ENCODE measurements at places on chromosomes 2 and 18.

DNA sequence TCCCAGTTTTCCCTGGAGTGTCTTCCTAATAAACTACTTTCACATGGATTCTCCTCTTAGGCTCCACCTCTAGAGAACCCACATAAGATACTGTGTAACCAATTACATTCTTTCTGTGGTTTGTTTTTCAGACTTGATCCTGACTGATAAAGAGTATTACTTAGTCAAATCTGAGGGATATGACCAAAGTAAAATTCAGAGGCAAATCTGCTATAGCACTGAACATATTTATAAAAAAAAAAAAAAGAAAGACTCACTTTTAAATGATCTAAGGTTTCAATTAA lies 13.9 kb downstream of the CKAP2L start:
- DNase-seq: no peak

DNA sequence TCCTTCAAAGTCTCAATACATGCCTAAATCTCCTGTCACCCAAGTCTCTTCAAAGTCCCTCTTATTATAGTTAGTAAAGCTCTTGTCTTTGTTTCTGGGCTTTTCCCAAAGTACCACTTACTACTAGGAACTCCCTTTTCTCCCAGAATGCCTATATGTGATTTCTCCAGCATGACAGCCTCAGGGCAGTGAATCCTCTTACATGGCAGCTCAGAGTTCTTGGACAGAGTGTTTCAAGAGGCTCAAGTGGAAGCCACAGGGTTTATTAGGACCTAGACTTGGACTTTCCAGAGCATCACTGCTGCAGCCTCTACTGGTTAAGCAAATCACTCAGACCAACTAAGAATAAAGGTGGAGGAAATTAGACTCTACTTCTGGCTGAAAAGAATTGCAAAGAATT lies 98.9 kb downstream of the CSRNP3 start:
- no peak for DNase-seq

DNA sequence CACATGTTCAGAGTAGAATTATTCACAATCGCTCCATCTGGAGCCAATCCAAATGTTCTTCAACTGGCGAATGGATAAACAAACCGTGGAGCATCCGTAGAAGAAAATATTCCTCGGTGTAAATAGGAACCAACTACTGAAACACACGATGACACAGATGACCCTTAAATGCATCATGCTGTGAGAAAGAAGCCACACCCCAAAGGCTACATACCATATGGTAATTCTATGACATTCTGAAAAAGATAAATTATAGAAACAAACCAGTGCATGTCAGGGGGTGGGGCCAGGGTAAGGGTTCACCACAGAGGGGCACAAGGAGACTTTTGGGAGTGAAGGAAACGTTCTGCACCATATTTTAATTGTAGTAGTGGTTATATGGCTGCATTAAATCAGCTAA lies 312.2 kb upstream of the SMIM21 start:
- DNase-seq: no peak

DNA sequence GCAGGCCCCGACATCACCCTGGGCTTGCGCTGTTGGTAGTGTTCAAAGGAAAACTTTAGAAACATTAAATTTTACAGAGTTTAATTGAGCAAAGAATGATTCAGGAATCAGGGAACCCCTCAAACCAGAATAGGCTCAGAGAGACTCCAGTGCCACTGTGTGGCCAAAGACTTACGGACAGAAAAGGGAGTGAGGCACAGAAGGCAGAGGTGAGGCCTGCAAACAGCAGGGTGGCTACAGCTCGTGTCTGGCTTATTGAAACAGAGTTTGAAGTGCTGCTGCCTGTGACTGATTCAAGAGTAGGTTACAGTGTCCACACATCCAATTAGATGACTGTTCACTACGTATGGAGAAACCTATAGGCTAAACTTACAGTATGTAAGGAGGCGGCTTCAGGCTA lies 2.4 kb upstream of the CTDP1 start:
- DNase-seq: no peak

GRCh38 chr18:8341481-8342230 lies 267.6 kb upstream of the RAB12 start:
- no peak for DNase-seq

Data from iPS DF 19.7 (cell line).